Stimulated activated CD4-positive, alpha-beta T cell treated with anti-CD3 and anti-CD28 coated beads, Interleukin-1b, Interleukin-23, amount 100 ng/mL, for 4 hours (primary cell): ENCODE measurements at places on chromosomes 12 and 14.
A peak's percentile ranks its signal among the peaks of the same experiment; 100 is the strongest.

DNA sequence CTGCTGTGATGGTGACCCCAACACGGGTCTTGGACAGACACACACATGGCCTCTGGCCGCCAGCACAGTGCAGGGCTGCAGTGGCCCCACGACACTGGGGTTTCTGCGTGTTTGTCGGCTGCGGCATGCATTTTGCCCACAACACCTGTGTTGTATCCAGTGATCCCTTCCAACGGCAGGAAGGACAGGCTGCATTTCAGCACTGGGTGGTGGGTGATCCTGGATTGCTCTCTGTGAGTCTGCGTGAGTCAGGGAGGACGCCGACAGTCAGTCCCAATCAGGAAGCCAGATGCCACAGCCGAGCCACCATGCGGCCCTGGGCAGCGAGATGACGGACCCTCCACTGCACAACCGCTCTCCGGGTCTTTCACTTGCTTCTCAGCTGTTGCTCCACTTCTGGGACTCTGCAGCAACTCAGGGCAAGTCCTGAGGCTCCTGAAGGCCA lies 20.6 kb downstream of the LRTM2 start:
- DNase-seq = no peak

- DNase-seq = peak; percentile 93
These were observed at the start of the genes APAF1 and IKBIP for GRCh38 chr12:98644712-98645571. Gene APAF1 (plus strand): TSS chr12:98645290. CDS start chr12:98648360, 3,070 bp downstream. Gene IKBIP (minus strand): TSS chr12:98644788. CDS start chr12:98644701, 87 bp downstream.

DNA sequence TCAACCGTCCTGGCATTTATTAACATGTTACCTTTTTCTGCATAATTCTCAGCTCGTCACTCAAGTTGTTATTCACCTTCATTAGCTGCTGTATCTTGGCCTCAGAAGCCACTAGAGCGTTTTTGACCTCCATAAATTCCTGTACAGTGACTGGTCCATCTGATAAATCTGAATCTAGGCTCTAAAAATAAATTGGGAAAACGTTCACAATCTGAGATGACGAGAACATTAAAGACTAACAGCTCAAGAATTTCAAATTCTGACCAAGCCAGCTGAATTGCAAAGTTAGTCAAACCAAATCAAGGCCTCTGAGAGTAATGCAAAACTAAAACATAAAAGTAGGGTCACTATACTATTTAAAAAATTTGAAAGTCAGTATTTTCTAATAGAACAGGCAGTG lies 45.0 kb downstream of the GIT2 start:
- DNase-seq = no peak

DNA sequence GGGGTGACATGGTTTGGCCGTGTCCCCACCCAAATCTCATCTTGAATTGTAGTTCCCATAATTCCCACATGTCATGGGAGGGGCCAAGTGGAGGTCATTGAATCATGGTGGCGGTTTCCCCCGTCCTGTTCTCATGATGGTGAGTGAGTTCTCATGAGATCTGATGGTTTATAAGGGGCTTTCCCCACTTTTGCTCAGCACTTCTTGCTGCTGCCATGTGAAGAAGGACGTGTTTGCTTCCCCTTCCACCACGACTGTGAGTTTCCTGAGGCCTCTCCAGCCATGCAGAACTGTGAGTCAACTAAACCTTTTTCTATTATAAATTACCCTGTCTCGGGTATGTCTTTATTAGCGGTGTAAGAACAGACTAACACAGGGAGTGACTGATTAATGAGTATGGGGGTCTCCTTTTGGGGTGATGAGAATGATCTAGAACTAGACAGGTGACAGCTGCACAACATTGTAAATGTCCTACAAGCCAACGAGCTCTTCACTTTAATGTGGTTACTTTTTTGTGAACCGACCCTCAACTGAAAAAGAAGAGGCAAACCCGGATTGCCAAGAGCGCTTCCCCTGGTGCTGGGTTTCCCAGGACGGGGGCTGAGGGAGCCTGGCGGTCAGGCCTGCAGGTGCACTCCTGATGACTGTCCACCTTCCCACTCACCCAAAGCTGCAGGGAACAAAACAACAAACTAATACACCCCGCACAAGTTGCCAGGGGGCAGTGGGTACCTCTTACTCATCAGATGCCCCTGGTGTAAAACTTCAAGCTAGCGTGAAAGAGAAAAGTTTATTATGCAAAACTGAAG lies 90.1 kb downstream of the NCOR2 start:
- no peak for DNase-seq

- DNase-seq = no peak
These were observed 39.6 kb upstream of the TRAF3 start for GRCh38 chr14:102737402-102738372.

- DNase-seq = no peak
These were observed 82.7 kb downstream of the GAS2L3 start for GRCh38 chr12:100656141-100656540.

DNA sequence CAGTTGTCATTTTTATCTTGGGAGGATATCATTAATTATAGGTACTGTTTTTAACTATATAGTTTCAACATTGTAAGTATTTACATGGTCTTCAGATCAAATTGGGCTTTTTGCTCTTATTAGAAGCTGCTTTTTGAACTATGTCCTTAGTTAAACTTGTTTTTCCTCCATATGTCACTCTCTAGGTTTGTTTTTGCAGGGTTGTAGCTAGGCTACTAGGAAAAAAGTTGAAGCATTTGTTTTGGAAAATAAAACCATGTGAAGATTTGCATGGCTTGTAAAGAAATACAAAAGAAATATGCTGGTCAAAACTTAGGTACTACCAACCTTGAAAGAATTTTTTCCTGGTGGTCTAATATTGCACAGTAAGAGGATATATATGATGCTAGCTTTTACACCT lies 3.4 kb downstream of the ARID2 start:
- no peak for DNase-seq

GRCh38 chr14:90897022-90897421 lies 80.8 kb upstream of the TTC7B start:
- DNase-seq = no peak

DNA sequence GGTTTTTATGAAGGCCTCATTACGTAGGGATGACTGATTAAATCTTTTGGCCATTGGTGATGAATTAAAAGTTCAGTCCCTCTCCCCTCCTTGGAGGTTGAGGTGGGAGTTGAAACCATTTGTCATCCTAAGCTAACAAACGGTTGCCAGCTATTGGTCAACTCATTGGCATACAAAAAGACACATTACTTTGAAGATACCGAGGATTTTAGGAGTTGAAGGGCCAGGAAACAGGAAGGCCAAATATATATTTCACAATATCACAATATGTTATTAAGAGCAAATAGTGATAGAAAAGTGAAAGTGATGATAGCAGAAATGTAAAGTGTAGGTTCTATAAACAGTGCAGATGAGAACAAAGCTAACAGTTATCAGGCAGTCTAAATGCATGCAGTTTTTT lies 24.4 kb downstream of the RCOR1 start:
- DNase-seq = no peak

- DNase-seq = no peak
These were observed 92.6 kb upstream of the MAP1LC3B2 start for GRCh38 chr12:116466536-116466935.
